Stimulated activated CD4-positive, alpha-beta T cell treated with anti-CD3 and anti-CD28 coated beads, Interleukin-15, amount 100 ng/mL, for 1 hour (primary cell): ENCODE measurements at places on chromosomes 6 and 20.

GRCh38 chr6:69202768-69203167, 567.7 kb downstream of the ADGRB3 start:
- no peak for DNase-seq

DNA sequence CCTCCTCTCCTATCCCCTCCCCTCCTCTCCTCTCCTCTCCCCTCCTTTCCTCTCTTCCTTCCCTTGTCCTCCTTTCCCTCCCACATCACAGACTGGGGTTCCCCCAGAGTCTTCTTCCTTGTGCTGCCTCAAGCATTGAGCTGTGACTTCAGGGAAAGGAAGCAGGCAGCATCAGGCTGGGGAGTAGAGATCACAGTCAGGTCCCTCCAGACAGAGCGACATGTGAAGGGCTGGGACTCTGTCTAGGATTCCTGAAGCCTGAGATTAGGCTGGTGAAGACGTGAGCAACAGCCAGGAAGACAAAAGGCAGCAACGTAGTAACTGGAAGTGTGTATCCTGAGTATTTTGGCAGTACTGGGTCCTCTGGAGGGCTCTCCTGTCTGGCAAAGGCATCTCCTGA, 265.4 kb upstream of the SUPT3H start:
- DNase-seq = no peak

GRCh38 chr6:140252099-140252498, 877.7 kb upstream of the CITED2 start:
- no peak for DNase-seq

DNA sequence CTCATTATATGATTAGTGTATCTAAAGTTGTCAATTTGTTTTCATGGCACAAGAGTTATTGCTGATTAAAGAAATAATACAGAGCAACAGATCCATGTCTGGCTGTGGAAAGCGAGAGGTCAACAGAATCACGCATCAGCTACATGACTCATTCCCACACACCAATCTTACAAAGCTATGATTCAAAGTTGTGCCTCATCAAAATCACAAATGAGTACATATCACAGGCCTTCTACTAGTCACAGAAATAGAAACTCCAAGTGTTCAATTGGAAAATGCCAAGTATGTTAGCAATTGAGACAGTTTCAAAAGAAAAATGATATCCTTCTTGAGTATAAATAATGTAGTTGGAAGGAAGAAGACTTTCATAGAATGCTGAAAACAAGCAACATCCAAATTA, 57.8 kb upstream of the NKAIN2 start:
- no peak for DNase-seq

DNA sequence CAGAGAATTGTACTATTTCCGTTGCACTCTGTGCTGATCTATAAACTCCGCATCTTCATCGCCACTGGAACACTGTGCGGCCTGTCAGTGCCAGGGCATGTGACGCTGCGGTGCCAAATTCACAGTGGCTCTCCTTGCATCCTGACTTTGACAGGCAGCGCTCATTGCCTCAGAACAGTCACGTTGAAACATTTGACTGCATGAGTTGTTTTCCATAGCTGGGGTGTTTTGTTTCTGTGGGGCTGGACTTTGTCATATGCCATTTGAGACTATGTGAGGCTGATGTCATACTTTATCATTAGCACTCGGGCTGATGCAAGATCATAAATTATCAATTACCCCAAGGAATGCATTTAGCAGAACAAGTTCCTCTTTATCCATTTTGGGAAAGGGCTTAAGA, 32.7 kb downstream of the CFAP61 start:
- DNase-seq = no peak

GRCh38 chr6:163630572-163630971, 216.1 kb downstream of the QKI start:
- no peak for DNase-seq

- no peak for DNase-seq
Measured at GRCh38 chr20:4651536-4651935, 70.2 kb upstream of the PRND start.

DNA sequence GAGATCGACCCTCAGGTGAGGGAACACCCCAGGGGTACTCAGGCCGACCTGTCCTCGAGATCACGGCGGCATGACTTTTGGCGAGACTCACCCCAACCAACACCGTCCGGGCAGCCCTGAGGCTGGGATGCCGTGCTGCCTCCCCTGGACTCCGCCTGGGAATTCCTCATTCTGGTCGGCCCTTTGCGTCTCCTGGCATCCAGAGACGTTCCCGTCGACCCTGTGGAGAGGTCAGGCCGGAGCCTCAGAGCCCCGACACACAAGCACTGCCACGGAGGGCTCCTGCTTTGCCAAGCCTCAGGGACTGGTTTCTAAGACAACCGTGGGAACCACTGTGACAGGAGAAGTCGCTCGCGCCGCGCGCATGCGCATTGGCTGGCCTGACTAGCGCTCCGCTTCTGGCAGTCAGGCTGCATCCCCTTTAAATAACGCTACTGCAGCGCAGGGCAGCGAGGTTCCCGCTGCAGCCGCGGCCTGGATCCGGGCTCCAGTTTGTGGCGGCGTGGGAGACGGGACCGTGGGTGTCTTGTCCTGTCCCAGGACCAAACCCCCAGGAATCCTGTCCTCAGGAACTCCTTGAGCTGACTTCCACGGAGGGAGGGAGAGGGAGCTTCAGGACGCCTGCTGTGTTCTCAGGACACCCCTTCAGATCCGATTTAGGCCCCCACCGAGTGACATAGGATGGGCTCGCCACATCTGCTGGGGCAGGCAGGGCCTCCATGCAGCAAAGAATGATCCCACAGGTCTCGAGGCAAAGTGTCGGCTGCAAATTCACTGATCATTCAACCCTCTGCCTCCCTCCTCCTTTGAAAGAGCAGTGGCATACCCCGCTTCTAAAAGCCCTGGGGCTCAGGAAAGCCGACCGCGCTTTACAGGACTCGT, 163.2 kb upstream of the ZNF337 start:
- DNase-seq = no peak

- no peak for DNase-seq
Measured at GRCh38 chr20:37755665-37756064, 61.8 kb downstream of the CTNNBL1 start.

DNA sequence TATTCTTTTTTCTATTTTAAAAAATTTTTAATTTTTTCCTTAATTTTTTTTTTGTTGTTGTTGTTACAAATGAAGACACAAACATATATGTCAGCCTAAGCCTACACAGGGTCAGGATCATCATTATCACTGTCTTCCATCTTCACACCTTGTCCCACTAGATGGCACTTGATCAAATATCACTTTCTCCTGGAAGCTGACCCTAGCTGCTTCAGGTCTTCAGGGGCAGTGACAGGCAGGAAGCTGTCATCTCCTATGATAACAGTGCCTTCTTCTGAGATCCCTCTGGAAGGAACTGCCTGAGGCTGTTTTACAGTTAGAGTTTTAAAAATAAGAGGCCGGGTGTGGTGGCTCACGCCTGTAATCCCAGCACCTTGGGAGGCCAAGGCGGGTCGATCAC, 70.2 kb upstream of the EEF1E1 start:
- DNase-seq = no peak

GRCh38 chr6:21150667-21151066, 442.9 kb upstream of the SOX4 start:
- no peak for DNase-seq

- DNase-seq = no peak
Measured at GRCh38 chr6:70210462-70210861, 92.4 kb downstream of the COL9A1 start.

GRCh38 chr6:75201901-75202672, 3.8 kb downstream of the COL12A1 start:
- DNase-seq = no peak

DNA sequence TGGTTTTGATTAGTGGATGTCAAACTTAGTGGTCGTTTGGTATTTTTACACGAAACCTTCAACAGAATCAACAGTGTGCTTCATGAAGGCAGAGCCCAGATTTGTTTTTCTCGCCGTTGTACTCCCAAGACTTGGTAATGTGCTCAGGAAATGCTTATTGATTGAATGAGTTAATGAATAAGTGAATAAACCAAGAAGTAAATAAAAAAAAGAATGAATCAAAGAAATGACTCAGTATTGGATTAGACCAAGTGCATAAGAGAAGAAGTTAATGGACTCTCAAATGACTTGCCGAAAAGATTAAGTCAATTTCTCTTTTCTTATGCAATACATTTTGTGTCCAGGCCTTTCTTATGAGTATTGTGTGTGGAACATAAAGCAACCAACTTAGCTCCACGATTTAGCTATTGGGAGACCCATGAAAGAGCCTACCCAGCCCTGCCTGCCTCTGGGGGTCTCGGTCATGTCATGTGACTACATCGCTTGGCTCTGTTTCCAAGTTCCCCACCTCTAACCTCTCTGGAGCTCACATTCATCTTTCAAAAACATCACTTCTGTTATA, 10.6 kb upstream of the FUCA2 start:
- no peak for DNase-seq

DNA sequence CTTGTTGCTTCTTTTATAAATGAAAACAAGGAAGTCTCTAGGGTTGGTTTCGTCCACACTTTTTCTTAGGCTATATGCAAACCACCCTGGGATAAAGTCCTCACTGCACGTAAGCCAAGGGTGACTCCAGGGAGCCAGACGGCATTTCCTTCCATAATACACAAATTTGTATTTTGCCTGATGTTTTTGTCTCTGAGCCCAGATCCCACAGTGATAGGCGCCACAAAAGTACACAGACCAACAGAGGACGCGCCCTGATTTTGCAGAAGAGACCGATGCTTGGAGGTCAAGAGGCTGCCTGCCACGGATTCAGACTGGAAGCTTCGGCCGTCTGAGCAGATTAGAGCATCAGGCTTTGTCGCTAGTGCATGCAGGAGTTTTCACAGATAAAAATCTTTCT, 22.8 kb downstream of the FOXQ1 start:
- DNase-seq = no peak

DNA sequence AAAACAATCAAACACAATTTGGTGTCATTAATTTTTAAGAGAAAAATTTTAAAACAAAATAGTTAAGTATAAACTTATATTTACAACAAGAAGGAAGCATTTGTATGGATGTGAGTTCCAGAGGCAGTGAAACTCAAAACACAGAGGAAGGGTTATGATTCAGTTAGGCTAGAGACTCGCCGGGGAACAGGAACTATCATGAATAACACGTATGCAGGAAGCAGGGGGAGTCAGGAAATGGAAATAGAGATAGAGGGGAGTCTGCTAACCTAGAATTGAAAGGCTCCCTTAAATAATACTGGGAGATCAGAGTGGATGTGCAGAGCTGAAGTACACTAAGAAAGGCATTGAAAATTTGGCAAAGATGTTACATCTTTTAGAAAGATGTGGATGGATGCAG, 14.2 kb upstream of the HLA-DRB1 start:
- DNase-seq = no peak

DNA sequence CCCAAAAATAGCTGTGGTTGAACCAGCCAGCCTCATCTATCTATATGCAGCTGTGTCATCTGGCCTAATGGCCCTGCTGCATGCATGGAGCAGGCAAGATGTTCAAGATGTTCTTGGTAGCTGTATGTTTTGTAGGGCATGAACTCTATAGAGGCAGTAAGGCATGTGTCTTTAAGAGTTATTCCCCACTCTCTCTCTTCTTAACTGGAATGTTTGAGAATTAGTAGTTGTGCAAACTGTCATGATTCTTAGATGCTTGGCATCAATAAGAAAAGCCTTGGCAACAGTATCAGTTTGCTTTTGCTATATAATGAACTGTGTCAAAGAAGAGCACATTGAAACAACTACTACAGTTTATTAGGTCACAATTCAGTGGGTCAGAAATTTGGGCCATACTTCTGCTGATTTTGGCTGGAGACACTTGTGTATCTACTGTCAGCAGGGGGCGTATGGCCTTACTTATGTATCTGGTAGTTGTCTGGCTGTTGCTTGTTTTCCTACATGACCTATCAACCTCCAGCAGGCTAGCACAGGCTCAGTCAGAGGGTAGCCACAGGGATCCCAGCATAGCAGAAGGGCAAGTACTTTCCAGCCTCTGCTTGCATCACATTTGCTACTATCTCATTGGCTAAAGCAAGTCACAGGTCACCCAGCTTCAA, 56.1 kb upstream of the LAMP5 start:
- DNase-seq = no peak

DNA sequence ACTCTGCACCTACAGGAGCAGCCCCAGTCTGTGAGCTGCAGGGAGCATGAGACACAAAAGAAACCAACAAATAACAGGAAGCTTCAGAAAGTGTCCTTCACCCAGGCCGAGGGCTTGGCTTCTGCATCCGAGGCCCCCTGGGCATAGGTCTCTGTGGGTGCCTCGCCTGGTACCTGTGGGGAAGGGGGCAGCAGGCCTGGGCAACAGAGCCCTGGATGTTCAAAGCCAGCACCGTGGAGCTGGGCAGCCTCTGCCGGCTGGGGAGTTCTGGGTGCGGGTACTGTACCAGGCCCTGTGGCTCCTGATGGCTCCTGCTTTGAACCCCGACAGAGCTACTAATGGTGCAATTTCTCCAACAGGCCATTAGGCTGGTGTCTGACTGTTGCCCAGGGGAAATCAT, 55.7 kb downstream of the TMEM242 start:
- no peak for DNase-seq

DNA sequence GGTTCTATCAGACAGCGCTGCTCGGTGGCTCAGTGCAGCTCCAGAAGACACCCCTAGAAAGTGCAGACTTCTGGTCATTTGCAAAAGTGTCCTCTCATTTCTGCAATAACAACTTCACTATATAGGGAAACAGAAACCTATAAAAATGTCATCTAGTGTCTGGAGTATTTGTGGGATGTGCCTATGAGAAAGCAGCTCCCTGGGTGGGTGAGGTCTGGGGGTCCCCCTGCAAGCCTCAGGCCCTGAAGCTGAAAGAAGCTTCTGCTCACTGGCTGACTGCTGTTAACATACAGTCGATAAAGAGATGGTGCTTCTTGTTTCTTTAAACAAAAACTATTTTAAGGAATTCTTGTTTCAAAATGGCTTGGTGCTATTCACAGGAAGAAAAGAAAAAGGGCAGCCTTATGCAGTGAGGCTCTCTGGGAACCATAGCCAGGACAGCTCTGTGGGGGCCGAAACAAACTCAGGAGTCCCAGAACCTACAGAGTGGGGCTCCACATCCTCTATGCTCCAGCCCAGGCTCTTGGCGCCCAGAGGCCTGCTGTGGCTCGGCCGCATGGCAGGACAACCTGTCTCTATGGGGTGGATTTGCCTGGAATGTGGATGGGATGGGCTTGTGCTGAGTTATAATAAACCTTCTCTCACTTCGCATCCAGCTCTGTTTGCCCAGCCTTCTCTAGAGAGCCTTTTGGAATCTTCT, 109.7 kb downstream of the BANF2 start:
- DNase-seq = no peak

GRCh38 chr6:22467645-22468044, 101.7 kb upstream of the HDGFL1 start:
- DNase-seq = no peak

DNA sequence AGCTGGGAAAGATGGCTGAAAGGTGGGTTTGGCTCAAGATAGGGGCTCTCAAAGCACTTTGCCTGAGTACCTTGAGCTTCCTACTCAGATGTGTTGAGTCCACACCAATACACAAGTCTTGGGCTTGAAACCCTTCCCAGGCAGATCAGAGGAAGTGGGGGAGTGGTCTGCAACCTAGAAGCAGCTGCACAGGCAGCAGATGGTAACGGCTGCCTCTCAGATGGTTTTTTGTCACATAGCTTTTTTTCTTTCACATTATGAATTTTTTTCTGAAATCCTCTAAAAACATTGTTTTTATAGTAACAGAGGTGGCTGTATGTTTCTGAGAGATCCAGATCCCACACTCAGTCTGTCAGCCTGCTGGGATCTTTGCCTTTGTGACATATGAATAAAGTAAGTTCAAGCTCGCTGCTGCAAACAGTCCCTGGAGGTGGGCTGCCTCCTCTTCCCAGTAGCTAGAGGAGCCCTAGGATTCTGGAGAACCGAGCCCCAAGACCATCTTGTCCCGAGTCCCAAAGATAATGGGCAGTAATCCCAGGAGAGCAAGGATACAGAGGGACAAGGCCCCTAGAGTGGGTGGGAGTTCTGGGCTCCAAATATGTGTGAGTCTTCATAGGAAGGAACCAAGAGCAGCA, 97.1 kb upstream of the TOP1 start:
- no peak for DNase-seq
